ENCODE measurements at places on chromosomes 12 and 14. TPM values are rescaled to one million over a fixed set of nuclear protein-coding genes. Genes with fewer than 3 reads are reported as not detected.

DNA sequence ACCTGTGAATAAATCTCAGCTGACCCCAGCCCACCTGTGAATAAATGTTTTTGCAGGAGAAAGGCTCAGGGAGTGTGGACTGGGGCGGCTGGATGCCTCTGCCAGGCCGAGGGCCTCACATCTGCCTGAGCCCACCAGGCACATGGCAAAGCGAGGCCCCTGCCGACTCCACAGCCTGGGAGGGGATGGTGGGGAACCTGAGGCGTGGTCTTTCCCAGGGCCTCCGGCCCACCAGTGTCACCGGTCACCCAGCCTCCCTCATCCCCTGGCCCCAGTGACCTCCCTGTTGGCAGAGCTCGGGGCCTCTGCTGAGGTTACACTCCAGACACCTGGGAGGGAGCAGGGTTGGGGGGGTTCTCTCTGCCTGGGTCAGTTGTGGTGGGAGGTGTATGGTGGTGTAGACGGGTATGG lies 8.2 kb downstream of the NOC4L start:
- no peak for DNase-seq

KRT2 gene
- total RNA-seq = not detected

GRCh38 chr12:51921017-51921725 lies 13.9 kb downstream of the ACVRL1 start:
- DNase-seq = no peak

GRCh38 chr12:78799649-78800048 lies 64.9 kb upstream of the SYT1 start:
- DNase-seq = no peak

HCAR2 gene
- not detected for total RNA-seq

C14orf180 gene
- not detected for total RNA-seq

KIF21A gene
- 19.0 TPM for total RNA-seq

RPS29 gene
- total RNA-seq = 2,579 TPM

DNA sequence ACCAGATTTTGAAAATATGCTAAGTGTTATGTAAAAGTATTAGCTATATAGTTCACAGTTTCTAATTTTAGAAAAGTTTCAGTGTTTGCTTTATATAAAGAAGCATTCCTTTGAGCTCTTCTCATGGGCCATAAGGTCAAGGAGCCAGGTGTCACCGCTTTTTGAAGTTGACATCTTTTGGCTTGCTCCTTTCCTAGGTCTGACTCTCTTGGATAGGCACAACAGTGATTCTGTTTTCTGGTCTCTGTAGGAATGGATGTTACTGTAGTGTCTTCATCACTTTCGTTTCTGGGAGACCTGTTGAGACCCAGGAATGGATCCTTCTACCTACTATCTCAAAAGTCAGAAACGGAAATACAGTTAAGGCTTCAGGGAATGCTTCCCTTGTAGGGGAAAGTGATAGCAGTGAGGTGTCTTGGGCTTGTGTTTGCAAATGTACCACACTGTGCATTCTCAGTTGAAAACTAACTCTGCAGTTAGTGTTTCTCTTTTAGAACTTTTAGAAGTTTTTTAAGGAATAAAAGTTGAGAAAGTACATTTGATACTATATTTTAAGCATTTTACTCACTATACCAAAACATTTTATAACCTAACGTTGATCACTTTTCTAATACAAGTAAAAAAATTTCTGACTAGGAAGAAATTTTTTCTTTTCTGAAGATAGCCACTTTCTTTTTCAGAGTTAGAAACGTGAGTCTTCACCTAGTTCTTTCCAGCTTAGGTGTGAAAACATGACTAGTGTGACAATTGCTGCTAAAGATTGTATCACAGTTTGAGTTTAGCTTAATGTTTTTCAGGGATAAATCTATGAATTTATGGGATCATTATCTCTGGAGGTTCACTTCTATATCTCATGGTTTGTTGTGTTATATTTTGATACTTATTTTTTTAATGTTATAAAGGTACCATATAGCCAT lies 20.8 kb downstream of the VRK1 start:
- no peak for DNase-seq

CHURC1 gene
- total RNA-seq = 47.1 TPM

Measured in Caki2 (cell line).